ENCODE measurements at places on chromosomes 7 and 10.

GRCh38 chr7:22425361-22425760 lies 68.4 kb upstream of the RAPGEF5 start:
- no peak for DNase-seq

DNA sequence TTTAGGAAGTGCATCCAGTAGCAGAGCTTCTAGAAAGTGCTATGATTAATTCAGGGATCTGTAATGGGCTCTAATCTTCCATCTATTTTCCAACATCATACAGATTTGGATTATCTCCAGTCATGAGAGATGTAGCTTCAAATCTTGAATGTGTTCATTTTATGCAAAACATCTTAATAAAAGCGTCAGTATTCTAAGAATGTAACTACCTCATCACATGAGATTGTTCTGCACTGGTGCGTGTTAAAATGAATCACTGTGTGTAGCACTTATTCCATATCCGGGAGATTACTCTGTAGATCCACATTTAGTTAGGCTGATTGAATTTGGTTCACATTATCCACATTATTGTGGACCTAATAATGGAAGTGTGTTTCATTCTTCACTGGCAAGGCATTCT lies 344.9 kb upstream of the CHRM2 start:
- DNase-seq = no peak

DNA sequence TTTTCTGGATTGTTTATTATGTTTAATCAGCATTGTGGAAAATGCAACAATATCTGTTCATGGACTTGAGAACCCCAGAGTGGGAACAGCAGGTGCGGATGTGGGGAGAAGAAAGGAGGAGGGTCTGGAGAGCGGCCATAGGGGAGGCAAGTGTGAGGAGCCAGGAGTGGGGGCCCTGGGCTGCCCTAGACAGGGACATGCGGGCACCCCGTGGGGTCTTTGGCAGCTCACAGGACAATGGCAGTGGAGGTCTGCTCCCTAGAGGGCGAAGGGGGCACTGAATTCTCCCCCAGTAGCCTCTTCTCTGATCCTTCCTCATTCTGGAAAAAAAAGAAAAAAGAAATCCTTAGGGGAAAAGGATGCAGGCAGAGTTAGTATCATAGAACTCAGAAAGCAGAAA lies 8.9 kb downstream of the TMEM176B start:
- DNase-seq = no peak

- DNase-seq = no peak
Measured at GRCh38 chr7:45658716-45659495, 84.7 kb downstream of the ADCY1 start.

GRCh38 chr7:6186577-6186976 lies 85.8 kb downstream of the CYTH3 start:
- no peak for DNase-seq

DNA sequence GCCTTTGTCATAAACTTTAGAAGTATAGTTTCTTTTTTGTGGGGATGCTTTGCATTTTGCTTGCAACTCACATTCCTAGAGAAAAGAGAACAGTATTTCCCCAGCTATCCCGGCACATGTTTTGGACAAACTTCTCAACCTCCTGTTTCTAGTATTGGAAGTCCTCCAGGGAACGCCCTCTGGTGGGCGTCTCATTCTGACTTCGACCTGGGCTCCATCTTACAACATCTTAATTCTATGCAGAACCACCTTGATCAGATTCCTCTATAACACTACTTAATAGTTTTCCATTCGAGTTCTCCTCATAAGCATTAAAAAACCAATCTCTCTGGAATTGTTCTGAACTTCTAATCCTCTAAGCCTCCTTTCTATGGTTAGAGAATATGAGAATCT lies 139.5 kb upstream of the FZD8 start:
- DNase-seq = no peak

DNA sequence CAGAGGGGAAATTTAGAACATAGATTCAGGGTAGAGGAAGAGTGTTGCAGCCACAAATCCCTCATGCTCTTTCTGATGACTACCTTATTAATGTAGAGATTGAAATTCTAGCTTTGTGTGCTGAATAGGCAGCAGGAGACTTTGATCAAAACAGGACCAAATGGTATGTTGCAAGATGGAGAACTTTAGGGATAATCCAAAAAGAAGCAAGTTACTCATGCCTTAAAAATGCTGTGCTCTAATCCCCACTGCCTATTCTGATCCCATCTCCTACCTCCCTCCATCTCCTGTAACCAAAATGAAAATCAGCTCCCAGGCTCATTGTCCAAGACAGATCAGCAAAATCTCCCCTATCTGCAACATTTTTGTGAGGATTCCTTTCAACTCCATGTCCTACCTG lies 31.3 kb downstream of the CH25H start:
- no peak for DNase-seq

DNA sequence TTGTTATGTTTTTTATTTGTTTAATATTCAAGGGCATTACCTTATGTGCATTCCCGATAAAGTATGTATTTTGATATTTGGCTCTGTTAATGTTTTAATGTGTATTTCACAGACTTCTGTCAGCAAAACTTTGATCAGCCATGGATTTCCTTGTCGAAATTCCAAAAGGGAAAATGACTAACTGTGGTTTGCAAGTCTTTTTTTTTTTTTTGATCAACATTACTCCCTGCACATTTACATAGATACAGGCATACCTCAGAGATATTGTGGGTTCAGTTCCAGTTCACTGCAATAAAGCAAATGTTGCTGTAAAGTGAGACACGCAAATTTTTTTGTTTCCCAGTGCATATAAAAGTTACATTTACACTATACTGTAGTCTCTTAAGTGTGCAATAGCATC lies 351.9 kb downstream of the CXCL12 start:
- DNase-seq = no peak

DNA sequence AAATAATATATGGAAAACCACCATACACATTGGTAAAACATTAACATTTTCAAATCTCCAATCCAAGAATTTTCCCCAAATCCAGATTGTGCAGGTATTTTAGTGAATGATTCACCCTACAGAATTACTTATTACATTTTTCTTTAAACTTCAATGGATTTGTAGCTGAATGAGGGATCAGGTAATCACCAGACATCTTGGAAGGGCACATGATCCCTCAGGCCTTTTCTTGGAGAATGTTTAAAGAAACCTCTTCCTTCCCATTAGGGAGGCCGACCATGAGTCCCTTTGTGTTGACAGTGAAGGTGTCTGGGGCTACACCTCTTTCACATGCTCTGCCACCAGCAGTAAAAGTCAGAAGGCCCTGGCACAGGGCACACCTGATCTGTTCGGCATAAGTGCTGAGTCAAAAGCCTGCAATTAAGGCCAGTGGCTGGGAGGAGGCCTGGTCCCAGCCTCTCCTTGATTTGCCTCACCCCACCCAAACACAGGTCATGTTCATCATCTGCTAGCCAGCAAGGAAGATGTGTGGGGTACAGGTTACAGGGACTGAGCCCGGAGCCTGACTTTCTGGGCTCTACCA lies 207.7 kb downstream of the SNX10 start:
- no peak for DNase-seq

DNA sequence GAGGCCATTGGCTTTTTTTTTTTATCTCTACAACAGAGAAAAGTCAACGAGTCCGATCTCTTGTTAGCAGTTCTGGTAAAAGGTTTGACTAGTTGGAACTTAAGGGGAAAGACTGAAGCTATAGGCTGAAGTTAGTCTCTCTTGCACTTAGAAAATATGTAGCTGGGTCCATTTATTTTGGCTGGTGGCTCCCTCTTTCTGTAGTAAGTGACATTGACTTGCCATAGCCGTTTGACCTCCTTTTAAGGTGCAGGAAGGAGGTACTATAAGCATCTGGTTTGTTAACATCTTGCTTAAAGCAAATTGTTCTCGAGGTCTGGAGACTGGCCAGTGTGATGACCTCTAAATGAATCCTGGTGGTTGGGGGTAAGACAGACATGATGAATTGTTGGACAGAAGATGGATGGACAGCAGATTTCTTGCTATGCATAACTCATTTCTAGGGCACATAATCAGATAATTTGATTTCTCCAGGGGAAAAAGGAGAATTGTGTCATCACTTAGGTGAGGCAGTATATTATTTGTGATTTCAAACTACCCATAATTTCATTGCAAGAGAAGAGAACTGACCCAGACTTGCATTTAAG lies 356.3 kb upstream of the GALNT17 start:
- no peak for DNase-seq

Measured in CD4-positive, alpha-beta T cell treated with Interleukin-1 beta for 1 hour (primary cell).